AG04449 (cell line): ENCODE measurements at places on chromosomes 6 and 20.

GRCh38 chr20:64181391-64181790 lies 17.1 kb downstream of the MYT1 start:
- no peak for DNase-seq

- no peak for DNase-seq
Measured at GRCh38 chr6:105263685-105264610, 84.1 kb upstream of the POPDC3 start.

DNA sequence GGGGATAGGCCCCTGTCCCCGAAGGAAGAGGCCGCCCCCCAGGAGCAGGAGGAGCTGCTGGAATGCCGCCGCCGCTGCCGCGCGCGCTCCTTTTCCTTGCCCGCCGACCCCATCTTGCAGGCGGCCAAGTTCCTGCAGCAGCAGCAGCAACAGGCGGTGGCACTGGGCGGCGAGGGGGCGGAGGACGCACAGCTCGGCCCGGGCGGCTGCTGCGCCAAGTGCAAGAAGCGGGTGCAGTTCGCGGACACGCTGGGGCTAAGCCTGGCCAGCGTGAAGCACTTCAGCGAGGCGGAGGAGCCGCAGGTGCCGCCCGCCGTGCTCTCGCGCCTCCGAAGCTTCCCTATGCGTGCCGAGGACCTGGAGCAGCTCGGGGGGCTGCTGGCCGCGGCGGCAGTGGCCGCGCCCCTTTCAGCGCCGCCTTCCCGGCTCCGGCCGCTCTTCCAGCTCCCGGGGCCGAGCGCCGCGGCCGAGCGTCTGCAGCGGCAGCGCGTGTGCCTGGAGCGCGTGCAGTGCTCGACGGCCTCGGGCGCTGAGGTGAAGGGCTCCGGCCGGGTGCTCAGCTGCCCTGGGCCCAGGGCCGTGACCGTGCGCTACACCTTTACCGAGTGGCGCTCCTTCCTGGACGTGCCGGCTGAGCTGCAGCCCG lies 630 bp downstream of the PPP1R3G start:
- DNase-seq, result no peak

DNA sequence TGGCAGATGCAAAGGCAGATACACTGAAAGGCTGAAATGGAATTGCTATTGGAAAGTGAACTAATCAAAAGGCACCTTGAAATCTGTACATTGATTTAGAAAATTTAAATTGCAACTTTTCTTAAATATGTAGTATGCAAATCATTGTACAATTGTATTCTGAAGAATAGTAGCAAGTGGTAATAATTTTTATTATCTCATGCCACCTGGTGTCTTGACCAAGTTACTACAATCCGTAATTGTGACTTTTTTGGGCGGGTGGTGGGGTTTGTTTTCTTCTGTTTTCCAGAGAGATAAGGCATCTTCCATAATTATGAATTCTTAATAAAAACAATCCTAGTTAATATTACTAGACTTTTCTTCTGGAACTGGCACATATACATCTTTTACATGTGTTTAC lies 12.5 kb upstream of the BCKDHB start:
- DNase-seq, result no peak

DNA sequence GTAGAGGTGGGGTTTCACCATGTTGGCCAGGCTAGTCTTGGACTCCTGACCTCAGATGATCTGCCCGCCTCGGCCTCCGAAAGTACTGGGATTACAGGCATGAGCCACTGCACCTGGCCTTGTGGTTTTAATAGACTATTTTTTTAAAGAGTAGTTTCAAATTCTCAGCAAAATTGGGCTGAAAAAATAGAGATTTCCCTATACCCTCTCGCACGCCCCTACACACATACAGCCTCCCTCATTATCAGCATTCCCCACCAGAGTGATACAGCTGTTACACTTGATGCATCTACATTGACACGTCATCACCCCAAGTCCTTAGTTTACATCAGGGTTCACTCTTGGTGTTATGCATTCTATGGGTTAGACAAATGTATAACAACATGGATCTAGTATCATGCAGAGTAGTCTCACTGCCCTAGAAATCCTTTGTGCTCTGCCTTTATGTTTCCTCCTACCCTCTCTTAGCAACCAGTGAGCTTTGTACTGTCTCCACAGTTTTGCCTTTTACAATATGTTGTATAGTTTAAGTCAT lies 103.6 kb downstream of the CDYL start:
- DNase-seq, result no peak

DNA sequence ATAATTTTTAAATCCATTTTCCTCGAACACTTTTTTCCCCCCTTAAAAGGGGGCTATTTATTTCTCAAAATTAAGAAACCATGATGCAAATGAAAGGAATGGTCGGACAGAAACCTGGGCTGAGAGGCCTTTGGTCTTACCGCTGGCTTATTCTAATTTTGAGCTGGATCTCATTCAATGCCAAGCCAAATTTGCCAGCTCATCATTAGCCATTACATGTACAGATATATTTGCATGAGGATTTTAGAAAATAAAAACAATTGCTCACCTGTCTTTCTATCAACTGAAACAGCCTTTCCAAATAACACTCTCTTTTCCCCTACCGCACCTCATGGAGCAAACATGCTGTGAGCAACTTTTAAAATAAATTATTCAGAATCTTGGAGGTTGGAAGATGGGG lies 219.5 kb upstream of the DTNBP1 start:
- DNase-seq, result no peak

DNA sequence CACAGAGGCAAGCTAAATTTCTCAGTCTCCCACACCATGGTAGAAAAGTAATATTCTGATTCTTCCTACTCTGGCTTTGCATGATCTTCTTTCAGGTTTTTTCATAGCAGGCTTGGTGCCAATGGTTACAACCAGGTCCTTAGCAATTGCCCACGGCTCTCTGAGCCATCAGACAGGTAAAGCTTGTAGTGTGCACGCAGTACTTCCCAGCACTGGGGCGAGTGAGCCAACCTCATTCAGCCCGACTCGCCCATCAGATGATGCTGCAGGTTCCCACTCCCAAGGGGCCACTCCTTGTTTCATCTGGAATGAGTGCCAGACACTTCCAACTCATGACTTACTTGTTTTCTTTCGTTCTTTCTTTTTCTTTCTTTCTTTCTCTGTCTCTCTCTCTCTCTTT lies 78.3 kb downstream of the PERP start:
- DNase-seq, result no peak

- DNase-seq, result no peak
Measured at GRCh38 chr6:31125162-31125561, 4.9 kb upstream of the CDSN start.

DNA sequence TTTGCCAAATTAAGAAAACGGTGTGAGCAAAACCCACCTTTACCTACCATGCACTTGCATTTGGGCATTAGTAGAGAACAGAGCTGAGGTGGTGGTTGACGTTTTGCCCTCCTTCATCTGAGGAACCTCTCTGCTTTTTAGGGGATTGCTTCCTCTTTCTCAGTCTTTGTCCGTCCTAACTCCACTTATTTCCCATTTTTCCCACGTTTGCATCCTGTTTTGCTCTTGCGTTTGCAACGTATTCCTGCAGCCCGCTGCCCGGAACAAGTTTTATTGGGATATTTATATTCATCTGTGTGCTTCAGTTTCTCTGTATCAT lies 374 bp upstream of the SERINC1 start:
- no peak for DNase-seq

DNA sequence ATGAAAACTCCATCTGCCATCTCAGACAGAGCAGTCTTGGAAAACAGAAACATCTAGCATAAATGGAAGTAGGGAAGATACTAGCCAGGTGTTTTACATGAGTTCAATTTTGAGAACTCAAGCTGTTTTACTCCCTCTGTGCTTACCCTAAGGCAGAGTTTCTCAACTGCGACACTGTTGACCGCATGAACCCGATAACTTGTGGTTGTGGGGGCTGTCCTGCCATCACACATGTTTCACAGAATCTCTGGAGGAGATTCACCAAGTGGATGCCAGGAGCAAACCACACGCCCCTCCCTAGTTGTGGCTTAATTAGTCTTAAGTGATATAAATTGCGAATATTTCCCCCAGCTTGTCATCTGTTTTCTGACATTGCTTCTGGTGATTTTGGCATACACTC lies 2.3 kb upstream of the SERPINB6 start:
- no peak for DNase-seq

DNA sequence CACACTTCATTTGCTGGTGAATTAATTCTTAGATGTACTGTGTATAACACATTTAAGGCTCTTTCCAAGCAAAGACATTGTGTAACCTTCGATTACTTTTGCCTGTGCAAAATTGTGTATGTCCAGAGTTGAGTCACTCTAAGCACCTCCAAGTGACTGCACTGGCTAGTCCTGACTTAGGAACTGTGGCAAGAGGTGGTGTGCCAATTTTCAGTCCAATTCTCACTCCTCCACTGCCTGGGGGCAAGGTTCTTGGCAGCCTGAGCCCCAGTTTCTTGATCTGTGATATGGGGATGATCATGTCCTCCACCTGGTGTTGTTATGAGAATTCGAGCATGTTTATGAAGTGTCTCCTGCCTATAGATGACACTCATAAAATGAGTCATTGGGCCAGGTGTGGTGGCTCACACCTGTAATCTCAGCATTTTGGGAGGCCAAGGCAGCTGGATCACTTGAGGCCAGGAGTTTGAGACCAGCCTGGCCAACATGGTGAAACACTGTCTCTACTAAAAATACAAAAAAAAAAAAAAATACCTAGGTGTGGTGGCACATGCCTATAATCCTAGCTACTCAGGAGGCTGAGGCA lies 105.3 kb upstream of the CDYL start:
- DNase-seq, result no peak

DNA sequence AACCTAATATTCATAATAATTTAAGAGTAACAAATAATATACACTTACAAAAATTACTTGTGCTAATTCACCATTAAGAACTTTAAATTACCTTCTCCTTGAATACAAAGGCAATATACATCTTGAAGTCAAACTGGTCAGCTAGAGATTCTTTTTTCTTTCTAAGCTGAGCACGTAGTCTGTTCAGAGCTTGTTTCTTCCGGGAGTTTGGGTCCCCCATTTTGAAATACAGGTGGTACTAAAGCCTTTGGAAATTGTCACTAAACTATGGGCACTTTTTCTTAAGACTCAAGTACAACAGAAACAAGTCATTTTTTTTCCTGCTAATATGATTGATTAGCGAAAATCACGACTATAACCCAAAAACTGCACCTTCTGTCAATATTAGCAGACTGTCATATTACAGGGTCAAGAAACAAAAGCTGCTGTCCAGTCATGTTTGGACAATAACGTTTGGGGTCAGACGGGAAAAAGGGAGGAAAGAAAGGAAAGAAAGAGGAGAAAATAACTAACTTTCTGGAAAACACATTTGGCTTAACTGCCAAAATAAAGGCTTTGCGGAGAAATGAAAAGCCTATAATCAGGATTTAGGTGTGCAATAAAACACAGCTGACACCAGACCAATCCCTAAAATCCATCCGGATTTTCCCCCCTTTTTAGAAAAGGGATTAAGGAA lies 367 bp downstream of the C6orf62 start:
- DNase-seq, result no peak

DNA sequence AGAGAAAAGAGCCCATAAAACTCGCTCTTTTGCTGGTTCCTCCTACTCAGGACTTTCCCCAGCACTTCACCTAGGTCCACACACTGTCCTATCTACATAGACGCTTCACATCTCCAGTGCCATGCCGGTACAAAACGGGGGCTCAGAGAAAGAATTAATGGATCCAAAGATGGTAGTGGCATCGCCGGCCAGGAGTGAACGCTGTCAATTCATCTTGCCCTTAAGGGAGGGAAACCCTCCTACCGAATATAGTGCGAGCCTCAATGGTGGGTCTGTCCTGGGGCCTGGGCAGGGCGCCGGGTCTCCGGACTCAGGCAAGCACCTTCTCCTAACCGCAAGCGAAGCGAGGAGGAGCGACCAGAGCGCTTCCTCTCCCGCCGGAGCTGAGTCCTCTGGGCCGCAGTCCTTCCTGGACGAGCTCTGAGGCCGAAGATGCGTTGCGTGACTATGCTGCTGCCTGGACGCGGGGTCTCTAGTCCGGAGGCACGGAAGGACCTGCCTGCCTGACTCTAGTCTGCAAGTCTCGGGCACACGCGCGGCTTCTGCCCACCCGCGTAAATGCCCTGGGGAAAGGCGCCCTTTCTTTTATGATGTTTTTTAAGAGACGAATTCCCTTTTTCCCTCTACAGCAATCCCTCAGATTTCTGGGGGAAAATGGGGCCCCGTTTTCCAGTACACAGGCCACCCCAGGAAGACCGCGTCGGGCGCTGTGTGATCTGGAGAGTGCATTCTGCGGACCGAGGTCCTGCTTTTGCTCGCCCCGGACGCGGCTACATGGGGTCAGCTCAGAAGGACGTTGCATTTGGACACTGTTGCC lies 100.1 kb upstream of the PRDM1 start:
- DNase-seq, result no peak

- DNase-seq, result no peak
Measured at GRCh38 chr6:77362055-77362454, 101.2 kb downstream of the HTR1B start.

DNA sequence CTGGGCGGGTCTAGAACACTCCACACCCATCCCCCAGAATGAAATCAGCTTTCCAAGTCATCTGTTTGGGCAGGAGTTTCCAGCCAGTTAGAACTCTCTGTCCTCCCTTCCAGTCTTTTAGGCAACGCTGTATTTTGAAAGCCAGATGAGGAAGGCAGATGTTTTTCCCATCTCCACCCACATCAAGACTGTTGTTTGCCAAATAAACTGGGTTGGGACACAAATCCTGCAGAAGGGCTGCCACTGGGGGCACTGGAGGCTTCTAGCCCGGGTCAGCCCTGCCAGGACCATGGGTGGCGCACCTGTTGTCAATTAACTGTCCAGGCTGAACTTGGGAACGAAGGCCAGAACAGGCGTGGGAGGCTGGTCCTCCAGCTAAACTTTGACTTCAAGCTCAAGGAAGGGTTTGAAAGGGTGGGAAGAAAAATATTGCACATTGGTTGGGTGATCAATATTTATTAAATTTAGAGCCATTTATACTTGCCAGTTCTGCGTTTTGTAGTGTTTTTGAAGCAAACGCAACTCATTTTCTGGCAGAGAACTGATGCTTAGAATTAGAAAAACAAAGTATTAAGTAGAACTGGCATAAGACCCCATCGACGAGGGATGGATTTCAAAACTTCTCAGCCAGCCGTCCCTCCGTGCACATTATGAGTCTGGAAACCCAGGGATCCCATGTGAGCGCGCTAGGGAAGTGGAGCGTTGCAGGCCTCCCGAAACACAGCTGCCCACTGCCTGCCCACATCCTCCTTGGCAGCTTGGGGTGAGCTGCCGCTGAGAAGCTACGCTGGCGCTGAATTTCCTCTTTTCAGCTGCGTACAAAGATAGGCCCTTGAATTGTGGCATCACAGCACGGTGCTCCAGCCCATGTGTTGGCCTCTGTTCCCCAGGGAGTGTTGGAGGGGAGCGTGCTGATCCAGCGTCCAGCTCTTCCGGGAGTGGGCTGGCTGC lies 297.4 kb downstream of the QKI start:
- no peak for DNase-seq

- DNase-seq, result no peak
Measured at GRCh38 chr6:25112322-25112773, 166.8 kb upstream of the CARMIL1 start.

GRCh38 chr6:146856296-146856695 lies 257.5 kb downstream of the ADGB start:
- DNase-seq, result no peak
